ENCODE measurements at places on chromosomes 12 and 14. TPM values are rescaled to one million over a fixed set of nuclear protein-coding genes. Genes with fewer than 3 reads are reported as not detected.

DNA sequence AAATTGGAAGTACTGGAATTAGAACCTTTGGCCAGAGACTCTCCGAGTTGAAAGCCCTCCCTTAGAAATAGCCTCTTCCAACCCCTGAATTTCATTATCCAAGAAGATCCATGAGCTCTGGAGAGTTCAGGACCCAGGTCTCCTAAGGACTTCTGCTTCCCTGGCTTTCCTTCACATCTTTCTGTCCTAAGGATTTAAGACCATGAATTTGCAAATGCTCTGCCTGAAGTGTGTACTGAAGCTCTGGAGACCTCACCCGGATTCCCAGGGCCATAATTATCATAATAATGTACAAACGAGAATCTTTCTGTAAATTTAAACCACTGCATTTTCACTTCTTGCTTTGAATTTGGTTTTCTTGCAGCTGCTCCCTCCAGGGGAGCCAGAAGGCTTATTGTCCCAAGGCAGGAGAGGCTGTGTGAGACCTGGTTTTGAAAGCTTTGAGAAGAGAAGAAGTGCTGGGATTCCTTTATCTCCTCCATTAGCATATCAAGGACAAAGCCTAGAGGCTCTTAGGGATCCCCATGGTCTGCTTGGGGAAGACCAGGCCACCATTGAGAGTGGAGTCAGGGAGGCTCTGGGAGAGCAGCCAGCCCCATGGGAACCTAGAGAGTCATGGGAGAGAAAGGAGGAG, 41.1 kb downstream of the GLRX5 start:
- peak; percentile 26 for ATAC-seq

GRCh38 chr14:33704481-33704880, 246.4 kb downstream of the EGLN3 start:
- ATAC-seq = no peak

- peak; percentile 45 for ATAC-seq
Measured at GRCh38 chr14:73785834-73786635, 65.6 kb upstream of the PTGR2 start.

DNA sequence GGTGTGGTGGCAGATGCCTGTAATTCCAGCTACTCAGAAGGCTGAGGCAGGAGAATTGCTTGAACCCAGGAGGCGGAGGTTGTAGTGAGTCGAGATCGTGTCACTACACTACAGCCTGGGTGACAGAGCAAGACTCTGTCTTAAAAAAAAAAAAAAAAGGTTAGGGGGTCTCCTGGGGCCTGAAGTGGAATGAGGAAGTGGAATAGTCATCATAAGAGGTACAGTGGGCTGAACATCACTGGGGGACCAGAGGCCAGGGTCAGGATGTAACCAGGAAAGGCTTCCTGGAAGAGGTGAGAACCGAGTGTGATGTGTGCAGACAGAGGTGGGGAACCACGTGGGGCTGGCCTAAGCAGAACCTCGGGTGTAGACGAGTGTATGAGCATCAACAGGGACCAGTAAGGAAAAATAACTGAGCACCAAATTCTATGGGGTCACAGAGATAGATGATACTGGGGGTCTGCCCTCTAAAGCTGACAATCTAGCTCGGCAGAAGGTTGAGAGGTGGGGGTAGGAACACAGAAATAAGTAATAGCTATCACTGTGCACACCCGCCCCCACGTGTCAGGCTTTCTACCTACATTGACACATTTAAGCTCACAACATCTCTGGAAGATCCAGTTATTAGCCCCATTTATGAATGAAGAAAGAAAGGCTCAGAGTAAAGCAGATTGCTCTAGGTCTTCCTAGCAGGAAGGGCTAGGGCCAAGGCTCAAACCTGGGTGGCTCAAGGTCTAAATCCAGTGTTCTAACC, 5.0 kb upstream of the COX6A1 start:
- ATAC-seq = no peak

GRCh38 chr12:65125247-65125646, 4.1 kb upstream of the WIF1 start:
- ATAC-seq = no peak

- ATAC-seq = no peak
Measured at GRCh38 chr14:64459405-64460136, 5.7 kb upstream of the AKAP5 start.

- no peak for ATAC-seq
Measured at GRCh38 chr14:90587252-90587910, 190.6 kb downstream of the CALM1 start.

DNA sequence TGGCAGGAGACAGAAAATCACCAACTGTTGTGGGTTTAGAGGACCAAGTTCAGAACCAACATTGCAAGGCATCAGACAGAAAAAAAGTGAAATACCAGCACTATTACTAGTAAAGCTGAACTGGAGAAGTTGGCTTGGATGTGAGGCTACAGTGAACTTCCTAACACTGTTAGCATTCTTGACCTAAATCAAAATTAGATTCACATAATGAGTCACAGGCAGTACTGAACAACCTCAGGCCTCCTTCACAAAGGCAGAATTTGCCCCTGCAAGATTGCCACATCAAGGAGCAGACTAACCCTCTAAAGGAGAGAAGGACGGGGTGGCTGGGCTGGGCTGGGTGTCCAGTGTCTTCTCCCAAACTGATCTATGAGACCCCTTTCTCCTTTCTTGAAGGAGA, 539.7 kb downstream of the SNAPC1 start:
- ATAC-seq = no peak

DNA sequence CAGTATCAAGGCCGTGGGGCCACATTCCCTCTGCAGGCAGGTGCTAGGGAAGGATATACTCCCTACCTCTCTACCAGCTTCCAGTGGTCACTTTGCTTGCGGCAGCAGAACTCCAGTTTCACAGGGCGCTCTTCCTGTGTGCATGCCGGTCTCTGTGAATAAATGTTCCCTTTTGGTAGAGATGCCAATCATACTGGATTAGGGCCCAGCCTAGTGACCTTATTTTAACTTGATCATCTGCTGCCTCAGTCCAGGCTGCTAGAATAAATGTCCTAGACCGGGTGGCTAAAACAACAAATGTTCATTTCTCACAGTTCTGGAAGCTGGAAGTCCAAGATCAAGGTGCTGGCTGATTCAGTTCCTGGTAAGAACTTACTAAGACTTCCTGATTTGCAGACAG, 198.8 kb upstream of the TMEM132C start:
- no peak for ATAC-seq

- no peak for ATAC-seq
Measured at GRCh38 chr12:115386946-115387345, 703.0 kb upstream of the TBX3 start.

DNA sequence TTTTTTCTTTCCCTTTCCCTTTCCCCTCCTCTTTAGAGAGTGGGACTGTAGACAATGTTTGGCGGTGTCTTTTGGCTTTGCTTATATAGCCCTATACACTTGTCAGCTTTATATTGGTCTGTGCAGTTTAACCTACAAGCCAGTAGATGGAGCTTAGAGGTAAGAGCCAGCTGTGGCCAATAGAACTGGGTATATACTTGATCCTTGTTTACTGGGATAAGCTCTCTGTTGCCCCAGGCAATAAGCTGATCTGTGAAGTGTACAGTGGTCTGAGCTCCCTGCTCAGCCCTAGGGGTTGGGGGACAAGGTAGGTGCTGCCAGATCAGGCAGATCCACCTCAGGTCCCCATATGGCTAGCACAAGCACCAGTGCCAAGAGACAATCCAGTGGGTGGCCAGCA, 434.1 kb downstream of the NOVA1 start:
- peak; percentile 76 for ATAC-seq

DNA sequence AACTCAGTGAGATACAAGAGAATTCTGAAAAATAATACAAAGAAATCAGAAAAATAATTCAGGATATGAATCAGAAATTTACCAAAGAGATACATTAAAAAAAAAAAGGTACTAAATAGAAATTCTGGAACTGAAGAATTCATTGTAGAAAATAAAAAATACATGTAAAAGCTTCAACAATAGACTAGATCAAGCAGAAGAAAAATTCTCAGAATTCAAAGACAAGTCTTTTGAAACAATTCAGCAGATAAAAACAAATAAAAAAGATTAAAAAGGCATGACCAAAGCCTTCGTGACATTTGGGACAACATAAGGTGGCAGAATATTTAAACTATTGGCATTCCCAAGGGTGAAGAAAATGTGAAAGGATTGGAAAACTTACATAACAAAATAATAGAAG, 133.1 kb upstream of the CNOT2 start:
- ATAC-seq = no peak

DNA sequence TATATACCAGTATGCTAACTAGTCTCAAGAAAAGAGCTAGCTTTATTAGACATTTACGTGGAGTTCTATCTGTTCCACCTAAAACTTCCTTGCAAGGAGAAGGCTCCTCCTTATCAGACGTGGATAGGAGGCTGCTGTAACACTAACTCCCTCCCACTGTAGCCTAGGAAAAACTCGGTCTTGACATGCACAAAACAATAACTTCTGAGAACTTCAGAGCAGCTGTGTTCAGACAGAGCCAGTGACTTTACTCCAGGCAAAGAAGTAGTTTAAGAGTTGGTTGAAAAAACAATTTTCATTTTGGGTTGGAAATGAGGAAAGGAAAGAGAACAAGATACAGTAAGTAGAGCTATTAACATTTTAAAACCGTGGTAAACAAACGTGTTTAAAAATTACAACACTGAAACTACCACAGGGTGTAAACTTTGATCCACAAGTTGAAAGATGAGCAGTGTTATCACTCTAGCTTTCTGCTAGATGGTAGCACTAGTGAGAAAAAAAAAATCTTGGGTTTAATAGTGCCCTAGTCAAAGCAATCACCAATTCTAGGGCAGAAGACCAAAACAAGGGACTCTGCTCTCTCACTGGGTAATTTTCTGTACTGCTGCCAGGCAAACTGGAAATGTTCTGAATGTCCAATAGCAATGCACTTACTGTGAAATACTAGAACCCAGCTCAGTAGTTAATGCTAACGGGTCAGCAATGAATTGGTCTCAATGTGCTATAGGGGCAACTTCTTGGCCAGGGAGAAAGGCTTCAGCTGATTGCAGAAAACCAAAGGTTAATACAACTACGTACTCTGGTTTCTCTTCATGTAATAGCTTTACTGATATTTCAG, 2.4 kb downstream of the ATF7 start:
- no peak for ATAC-seq

DNA sequence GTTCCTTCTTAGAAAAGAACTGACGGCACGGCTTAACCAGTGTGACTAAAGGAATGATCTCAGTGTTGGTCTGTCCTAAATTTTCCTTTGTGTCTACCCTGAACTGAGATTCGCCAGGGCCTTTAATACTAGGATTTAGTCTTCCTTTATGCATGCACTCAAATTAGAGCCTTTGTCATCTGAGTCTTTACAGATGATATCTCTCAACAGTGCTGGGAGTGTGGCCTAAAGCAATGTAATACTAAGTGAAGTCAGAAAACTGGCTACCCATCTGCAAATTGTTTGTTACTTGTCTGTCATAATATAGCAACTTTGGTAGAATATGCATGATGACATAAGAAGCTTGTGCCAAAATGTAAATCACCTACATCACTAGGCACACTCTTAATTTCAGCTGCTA, 95.4 kb downstream of the PTPRO start:
- no peak for ATAC-seq

DNA sequence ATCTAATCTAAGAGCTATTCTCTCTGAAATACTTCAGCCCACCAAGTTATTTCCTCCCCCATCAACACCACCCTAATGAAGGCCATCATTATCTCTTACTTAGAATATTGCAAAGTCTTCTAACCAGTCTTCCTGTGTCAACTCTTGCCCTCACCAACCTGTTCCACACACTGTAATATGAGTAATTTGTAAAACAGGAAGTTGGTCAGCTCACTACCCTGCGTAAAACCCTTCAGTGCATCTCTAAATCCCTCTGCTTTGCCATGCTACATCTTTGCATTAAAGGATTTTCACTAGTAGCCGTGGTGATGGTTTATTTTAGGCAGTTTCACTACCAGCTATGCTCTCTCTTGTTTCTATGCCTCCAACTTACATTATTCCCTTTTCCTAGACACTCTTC, 70.0 kb downstream of the KIF21A start:
- ATAC-seq = no peak

- ATAC-seq = no peak
Measured at GRCh38 chr14:24892497-24893051, 157.4 kb downstream of the STXBP6 start.

- ATAC-seq = no peak
Measured at GRCh38 chr14:99481745-99482099, 513 bp downstream of the CCNK start.

DNA sequence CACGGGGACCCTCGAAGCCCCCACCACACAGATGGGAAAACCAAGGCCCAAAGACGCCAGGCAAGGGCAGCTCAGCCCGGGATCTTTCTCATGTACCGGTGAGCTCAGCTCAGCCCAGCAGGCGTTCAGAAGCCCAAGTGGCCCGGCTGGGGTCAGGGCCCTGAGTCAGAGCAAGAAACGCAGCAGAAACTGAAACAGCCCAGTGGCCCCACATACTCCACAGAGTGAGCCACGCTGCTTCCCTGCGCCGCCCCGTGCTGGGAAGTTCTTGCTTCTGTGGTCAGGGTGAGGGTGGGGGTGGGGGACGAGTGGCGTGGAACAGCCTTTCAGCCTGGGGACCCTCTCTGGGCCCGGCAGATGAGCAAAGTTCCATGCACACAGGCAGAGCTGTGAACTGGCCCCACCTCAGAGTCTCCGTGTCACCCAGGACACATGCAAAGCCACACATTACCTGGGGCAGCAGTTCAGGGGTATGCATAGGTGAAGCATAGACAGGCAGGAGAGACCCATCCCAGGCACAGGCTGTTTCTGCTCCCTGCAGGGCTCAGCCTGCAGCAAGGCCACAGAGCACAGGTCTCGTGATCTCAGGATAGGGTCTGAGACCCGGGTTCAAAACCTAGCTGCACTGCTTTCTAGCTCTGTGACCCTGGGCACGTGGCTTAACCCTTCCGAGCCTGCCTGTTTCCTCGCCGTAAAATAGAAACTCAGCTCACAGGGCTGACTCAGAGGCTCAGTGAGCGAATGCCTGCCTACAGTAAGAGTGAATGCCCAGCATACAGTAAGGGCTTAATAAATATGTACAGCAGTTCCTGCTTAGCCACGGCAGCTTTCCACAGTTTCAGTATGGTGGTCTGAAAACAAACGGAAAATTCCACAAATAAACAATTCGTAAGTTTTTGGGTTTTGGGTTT, 21.6 kb downstream of the NCOR2 start:
- no peak for ATAC-seq

The RNASE4 gene
- total RNA-seq = 1.9 TPM

The MYF6 gene
- not detected for total RNA-seq

The CELA1 gene
- total RNA-seq = not detected

The ABCC9 gene
- 0.36 TPM for total RNA-seq

The TIMELESS gene
- total RNA-seq = 37.8 TPM

The MIP gene
- 1.4 TPM for total RNA-seq

The HNF1A gene
- total RNA-seq = 0.05 TPM

The RIMKLB gene
- total RNA-seq = 47.9 TPM

The ZC3H14 gene
- total RNA-seq = 47.8 TPM

The GPRC5D gene
- not detected for total RNA-seq
